HTR-8/SVneo (cell line): ENCODE measurements at places on chromosomes 1 and 21.

- DNase-seq: no peak
Measured at GRCh38 chr1:176501599-176501998, 38.6 kb downstream of the PAPPA2 start.

- no peak for DNase-seq
Measured at GRCh38 chr1:34361781-34362357, 185.2 kb downstream of the C1orf94 start.

GRCh38 chr1:4664606-4665005 is 10.2 kb downstream of the AJAP1 start:
- no peak for DNase-seq

- DNase-seq: no peak
Measured at GRCh38 chr1:978835-979743, 2.8 kb downstream of the PERM1 start.

- no peak for DNase-seq
Measured at GRCh38 chr1:161502181-161502580, 3.1 kb upstream of the FCGR2A start.

DNA sequence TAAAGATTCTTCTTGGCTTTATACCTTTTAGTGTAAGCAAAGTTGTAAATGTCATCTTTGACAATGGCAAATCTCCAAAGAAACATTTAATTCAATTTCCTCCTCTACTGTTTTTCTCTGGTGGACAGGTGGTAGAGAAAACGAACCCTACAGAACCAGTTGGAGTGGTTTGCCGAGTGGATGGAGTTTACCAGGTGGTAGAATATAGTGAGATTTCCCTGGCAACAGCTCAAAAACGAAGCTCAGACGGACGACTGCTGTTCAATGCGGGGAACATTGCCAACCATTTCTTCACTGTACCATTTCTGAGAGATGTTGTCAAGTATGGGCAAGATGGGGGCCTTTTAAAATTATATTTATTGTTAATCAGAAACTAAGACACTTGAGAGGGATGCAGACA is 25.8 kb downstream of the UAP1 start:
- no peak for DNase-seq

- DNase-seq: no peak
Measured at GRCh38 chr1:175067362-175068106, at the start of gene TNN. Gene TNN (plus strand): TSS chr1:175067833. CDS start chr1:175077419, 9,586 bp downstream.

DNA sequence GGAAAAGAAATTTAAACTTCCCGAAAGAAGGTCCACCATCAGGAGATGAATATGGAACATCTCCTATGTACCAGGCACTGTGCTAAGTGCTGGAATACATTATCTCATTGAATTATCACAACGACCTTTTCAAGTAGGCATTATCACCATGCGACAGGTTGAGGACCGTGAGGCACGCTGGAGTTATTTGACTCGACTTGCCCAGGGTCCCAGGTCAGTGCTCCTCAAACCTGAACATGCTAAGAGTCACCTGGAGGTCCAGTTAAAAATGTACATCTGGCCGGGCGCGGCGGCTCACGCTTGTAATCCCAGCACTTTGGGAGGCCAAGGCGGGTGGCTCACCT is 15.9 kb upstream of the AGTRAP start:
- DNase-seq: no peak

GRCh38 chr1:77900687-77901293 is 12.4 kb downstream of the NEXN start:
- peak; percentile 28 for DNase-seq

- DNase-seq: no peak
Measured at GRCh38 chr1:103267266-103267665, 158.9 kb upstream of the COL11A1 start.
